ENCODE measurements at places on chromosomes 2 and 18.

GRCh38 chr2:193103064-193103463 lies 908.3 kb upstream of the TMEFF2 start:
- DNase-seq: no peak

- DNase-seq: no peak
These were observed 547.5 kb upstream of the NRXN1 start for GRCh38 chr2:51579412-51579811.

GRCh38 chr2:118309946-118310680 lies 221.8 kb downstream of the INSIG2 start:
- no peak for DNase-seq

DNA sequence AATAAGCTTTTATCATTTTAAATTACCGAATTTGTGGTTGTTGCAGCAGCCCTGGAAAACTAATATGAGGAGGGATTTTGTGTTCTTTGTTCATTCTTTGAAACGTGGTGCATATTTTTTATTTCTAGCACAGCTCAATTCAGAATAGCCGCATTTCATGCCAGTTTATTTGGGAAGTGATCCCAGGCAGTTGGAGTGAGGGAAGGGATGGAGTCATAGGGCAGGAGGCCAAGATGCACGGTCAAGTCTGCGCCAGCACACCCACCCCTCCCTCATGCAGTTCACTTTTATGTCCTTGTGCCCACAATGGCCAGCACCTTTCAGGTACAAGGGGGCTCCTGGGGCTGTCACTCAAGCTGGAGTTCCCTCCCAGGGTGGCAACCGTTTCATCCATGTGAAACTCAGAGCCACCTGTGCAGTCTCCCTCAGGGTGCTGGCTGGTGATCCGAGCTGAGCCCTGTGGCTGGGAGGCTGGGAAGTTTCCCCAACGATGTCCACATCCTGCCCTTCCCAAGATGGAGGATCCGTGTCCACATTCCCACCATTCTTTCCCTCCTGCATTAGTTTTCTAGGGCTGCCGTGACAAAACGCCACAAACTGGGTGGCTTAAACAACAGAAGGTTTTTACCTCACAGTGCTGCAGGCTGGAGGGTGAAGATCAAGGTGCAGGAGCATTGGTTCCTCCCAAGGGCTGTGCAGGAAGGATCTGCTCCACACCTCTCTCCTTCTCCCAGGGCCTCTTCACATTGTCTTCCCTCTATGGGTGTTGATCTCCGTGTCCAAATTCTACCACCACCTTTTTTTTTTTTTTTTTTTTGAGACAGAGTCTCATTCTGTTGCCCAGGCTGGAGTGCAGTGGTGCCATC lies 68.5 kb upstream of the ITGA6 start:
- DNase-seq: no peak

DNA sequence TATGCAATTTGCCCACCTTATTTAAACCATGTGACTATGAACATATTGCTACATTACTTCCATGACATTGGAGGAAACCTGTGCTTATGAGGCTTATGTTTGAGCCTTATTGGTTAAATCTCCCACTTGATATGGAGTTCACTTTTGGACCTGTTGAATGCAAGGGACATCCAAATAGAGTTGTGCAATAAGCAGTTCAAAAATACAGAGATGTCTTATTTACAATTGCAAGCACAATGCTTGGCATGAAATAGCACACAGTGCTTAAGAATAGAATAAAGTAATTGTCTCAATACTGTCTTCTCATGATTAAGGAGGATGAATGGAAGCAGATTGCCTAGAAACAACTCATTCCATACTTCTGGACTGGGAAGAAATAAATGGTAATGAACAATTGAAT lies 793.5 kb downstream of the METTL4 start:
- no peak for DNase-seq

DNA sequence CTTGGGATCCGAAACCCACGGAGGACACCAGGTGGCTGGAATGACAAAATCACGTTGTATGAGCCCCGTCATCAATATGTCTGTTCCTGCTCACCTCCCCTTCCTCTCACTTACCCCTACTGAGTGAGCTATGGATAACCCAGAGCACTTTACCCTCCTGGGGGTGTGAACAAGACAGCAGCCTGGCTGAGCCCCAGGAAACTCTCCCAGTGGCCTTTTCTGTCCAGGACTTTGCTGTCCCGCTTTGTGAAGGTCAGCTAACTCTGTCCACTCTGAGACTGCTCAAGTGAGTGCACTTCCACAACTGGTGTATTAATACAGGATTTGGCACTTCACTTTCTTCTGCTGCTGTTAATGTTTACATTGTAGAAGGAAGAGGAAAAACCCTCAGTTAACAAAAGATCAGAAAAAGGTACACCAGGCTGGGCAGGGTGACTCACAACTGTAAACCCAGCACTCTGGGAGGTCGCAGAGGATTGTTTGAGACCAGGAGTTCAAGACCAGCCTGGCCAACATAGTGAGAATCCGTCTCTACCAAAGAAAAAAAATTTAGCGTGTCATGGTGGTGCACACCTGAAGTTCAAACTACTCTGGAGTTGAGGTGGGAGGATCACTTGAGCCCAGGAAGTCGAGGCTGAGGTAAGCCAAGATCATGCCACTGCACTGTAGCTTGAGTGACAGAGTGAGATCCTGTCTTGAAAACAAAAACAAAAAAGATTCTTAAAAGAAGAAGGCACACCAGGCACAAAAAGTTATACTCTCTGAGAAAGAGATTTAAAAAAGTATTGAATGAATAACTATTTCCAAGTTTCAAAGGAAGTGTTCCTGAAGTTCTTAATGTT lies 90.3 kb downstream of the CLHC1 start:
- no peak for DNase-seq

- DNase-seq: no peak
These were observed 115.8 kb downstream of the POLE4 start for GRCh38 chr2:75074228-75074627.

- DNase-seq: no peak
These were observed 293.6 kb upstream of the THUMPD2 start for GRCh38 chr2:40072442-40073232.

DNA sequence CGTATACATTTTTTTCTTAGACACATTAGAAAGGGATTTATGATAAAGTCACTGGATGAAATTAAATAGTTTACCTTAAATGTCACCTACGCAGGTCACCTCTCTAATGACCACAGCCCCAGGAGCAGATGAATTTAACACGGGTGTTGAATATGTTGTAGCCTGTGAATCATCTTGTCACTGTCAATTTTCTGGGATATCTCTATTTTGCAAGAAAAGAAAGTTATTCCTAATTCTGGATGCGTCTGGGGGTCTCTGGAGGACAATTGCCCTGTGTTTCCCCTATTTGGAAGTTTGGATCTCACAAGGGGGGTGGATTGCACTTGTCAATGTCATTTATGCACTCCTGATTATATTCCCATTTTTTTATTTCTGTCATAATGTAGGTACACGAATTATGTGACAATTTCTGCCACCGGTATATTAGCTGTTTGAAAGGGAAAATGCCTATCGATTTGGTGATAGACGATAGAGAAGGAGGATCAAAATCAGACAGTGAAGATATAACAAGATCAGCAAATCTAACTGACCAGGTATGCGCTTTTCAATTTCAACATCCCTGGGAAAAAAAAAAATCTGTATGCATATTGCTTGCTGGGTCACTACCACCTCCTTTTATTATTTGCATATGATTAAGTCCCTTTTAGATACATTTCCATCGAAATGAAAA lies 7.7 kb downstream of the MEIS1 start:
- no peak for DNase-seq

DNA sequence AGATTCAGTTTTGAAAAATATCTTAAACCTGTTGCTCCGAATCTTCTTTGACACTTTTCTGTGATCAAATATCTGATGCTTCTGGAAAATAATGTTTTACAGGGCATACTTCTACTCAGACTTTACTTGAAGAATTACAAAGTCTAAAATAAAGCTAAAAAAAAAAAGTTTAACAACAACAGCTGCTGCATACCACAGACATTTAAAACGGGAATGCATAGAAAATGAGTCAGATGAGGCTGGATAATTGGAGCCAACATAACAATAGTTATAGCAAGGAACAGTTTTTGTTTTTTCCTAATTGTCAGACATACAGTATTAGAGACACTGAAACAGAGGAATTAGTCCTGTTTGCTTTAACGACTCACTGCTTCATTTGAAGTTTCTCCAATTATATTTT lies 1090.2 kb downstream of the SUCLG1 start:
- no peak for DNase-seq

GRCh38 chr2:129375632-129376425 lies 603.6 kb upstream of the RAB6C start:
- no peak for DNase-seq

DNA sequence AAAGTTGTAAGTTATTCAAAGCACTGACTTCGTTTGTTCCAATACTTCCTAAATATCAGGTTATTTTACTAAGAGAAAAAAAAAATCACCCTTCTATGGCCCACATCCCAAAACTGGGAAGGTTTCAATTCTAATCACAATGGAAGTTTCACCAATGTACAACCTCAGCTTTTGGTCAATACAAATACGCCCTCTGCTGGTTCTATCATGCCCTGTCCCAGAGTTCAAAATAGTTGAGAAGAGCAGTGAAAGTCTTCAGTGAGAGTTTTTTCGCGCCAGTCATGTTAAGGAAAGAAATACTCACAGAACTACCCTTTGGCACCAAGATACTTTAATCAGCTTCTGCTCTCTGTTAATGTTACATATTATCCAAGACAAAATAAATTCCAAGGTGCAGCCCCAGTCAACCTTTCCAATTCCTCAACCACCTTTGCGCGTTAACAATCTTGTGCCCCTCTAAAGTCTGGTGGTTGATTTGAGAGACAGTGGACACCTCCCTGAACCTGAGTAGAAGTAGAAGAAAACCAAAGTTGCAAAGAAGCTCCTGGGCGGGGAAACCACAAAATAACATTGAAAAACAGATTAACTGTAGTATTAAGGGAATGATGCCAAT lies 59.9 kb downstream of the SUMO1 start:
- peak; percentile 39 for DNase-seq

DNA sequence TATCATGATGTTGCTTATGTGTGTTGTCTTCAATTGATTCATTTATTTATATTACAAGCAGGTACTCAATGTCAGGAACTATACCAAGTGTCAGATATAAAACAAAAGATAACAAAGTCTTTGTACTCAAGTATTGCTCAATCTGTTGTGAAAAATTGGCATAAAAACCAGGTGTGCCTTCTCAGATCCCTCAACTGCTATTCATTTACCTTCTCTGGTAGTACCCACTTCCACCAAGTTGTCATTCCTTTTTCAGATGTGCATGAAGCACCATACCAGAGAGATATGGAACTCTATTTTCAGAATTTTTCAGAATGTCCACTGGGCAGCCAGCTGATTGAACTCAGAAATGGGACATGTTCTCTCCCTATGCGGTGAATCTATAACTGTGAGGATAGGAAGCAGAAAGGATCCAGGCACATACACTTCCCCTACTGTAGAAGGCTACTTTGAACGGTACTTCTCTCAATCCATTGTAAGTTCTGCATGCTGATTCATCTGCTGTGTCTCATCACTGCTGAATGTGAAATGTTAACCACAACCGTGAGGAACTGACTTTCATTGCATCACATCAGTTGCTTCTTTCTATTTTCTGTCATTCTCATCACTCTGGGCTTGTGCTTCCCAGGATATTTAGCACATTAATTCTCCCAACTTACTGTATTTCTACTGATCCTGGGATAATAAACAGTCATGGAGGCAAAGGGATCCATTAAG lies 1621.3 kb downstream of the SUCLG1 start:
- peak; percentile 53 for DNase-seq

DNA sequence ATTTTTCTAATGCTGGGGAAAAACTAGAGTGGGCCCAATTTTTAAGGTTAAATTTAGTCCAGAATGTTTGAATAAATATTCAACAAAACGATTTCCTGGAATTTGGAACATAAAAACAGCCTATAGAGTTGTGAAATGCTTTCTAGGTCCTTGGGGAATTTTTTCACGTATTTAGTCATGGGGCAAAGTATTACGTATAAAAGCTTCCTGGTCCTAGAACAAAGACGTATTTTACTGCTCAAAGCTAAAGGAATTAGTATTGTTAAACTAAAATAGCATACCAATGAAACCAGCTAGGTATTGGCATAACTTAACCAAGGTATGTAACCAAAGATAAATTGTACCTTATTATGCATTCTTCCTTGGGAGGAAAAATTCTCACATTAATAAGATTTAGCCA lies 1.6 kb downstream of the SESTD1 start:
- DNase-seq: no peak

GRCh38 chr2:149690825-149691224 lies 103.2 kb upstream of the MMADHC start:
- DNase-seq: no peak

DNA sequence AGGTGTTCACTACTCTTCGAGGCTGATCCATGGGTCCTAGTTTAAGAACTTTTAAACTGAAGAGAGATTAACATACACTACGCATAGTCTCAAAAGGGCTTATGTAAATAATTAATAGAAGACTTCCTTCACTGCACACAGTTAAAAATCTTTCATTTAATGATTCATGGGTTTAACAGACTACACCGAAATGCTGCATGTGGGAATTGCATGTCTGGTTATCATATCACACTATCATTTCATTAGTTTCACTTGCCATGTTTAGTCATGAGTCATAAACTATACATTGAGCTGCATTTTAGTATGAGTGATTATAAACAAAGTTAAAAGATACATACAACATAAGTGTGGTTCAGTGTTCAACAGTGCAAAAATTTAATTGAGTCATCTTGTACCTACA lies 31.2 kb downstream of the GLS start:
- DNase-seq: no peak

GRCh38 chr2:8533923-8534322 lies 147.9 kb upstream of the ID2 start:
- DNase-seq: no peak

DNA sequence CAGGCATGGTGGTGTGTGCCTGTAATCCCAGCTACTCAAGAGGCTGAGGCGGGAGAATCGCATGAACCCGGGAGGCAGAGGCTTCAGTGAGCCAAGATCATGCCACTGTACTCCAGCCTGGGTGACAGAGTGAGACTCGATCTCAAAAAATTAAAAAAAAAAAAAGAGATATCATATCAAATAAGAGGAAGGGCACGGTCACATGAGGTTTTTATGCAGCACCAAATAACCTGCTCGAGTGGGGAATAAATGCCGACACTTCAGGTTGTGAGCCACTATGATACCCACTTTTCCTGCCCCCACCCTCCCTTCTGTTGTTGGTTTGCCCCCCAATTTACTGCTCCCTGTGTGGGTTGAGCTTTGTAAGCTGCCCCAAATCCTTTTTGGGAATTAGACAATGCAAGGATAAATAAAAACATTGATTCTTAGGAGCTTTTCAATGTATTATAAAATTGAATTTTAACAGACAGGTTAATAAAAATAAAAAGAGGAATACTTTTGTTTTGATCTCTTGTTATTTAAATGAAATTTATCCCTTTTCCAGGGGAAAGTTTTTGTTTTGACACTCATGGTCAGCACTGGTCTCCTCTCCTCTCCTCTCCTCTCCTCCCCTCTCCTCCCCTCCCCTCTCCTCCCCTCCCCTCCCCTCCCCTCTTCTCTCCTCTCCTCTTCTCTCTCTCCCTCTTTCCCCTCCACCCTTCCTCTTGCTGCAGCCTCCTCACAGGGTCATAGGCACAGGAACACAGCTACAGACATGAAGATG lies 29.2 kb downstream of the CD8B start:
- no peak for DNase-seq

GRCh38 chr2:226183550-226183949 lies 616.1 kb downstream of the IRS1 start:
- no peak for DNase-seq

GRCh38 chr2:214193943-214194342 lies 216.9 kb upstream of the VWC2L start:
- peak; percentile 41 for DNase-seq

GRCh38 chr2:81940266-81940955 lies 1635.9 kb upstream of the LRRTM1 start:
- DNase-seq: no peak

GRCh38 chr2:169741-170140 lies 94.1 kb downstream of the SH3YL1 start:
- DNase-seq: no peak

Measured in AG09309 (cell line).